ENCODE measurements at places on chromosomes 7 and 10. TPM values are rescaled to one million over a fixed set of nuclear protein-coding genes. Genes with fewer than 3 reads are reported as not detected.

DNA sequence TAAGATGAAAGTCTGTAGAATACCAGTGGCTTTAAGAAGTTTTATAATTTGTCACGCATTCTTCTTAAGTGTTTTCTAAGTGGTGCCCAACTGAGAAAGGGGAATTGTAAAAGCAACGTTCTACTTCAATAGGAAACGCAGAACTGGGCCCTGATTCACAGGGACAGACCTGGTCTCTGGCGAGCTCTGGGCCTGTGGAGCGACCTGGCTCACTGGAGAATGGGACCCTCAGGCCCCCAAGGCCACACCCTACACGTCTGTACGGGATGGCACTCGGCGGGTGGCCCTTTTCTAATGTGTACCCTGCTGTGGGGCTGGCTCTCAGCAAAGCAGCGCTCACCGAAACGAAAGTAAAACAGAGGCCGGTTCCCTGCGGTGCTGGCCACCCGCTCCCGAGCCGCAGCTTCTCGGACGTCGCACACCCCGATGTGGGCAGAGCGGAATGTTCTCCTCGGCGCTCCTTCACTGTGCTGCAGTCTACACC, 205.0 kb downstream of the DIP2C start:
- DNase-seq = no peak

GRCh38 chr7:112970771-112971170, 115.9 kb downstream of the GPR85 start:
- DNase-seq = no peak

GRCh38 chr7:71618278-71618677, 486.3 kb downstream of the GALNT17 start:
- DNase-seq = no peak

Gene CPXM2
- total RNA-seq = 4.6 TPM

- DNase-seq = no peak
Observed at GRCh38 chr10:71355886-71356285, 36.8 kb downstream of the SLC29A3 start.

- DNase-seq = no peak
Observed at GRCh38 chr10:83214136-83214535, 925.2 kb upstream of the GHITM start.

Gene OR6V1
- not detected for total RNA-seq

DNA sequence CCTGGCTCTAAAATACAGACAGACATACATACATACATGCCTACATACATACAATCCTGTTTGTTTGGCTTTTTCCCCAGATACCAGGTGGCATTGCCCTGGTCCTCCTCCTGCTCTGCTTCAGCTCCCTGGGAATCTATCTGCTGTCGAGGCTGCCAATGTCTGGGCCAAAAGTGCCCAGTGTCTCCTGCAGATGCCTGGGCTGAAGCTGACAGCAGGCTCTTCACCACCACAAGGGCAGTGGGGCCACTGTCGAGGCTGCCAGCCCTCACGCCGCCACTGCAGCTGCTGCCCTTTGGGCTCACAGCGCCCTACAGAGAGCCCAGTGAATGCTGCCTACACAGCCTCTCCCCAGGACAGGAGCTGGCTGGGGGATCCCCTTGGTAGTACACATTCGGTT, 18.0 kb upstream of the STN1 start:
- no peak for DNase-seq

DNA sequence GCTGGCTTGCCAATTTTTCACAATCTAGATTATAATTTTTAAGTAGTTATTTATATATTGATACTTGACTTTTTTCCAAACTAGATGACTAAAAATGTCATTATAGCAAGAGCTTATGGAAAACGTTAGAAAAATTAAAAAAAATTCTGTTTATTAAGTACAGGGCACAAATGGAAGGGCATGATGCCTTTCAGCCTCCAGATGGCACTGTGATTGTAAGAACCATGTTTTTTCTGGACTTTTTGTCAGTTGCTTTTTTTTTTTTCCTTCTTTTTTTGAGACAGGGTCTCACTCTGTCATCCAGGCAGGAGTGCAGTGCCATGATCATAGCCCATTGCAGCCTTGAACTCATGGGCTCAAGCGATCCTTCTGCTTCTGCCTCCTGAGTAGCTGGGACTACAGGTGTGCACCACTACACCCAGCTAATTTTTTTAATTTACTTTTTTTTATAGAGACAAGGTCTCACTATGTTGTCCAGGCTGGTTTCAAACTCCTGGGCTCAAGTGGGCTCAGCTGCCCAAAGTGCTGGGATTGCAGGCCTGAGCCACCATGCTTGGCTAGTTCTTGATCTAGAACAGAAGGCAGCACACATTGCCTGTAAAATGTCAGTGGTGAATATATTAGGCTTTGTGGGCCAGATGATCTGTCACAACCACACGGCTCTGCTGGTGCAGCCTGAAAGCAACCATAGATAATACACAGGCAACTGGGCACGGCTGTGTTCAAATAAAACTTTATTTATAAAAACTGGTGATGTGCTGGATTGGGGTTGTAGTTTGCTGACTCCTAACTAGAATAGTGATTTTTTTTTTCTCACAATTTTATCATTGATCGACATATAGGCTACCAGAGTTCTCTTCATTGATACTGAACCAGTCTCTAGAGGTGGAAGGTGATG, 27.4 kb downstream of the UCMA start:
- no peak for DNase-seq

DNA sequence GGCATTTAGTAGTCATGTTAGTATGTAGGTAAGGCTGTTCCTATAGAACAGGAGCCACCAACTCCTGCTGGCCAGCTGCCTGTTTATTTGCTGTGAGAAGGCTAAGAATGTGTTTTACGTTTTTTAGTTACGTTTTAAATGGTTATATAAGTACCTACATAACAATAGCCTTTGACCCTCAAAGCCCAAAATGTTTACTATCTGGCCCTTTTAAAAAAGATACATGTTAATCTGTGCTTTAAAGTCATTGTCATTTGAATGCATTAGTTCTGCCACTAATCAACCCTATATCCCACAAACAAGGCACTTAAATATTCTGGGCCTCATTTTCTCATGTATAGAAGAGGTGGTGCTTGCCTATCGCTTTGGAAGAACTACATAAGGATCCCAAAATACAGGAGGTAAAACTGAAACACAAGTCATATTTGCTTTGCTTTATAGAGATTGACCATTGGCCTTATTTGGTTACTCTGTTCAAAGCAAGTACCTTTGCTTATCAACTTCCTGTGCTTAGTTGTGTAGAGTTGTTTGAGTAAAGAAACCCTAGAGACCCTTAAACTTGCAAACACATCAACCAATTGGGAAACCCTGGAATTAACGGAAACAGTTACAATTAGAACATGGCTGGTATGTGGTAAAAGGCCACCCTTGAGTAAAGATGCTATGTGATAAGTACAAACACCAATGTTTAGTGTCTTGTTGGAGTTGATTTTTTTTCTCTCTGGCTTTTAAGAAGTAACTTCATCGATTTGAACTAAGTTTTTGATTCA, 25.9 kb downstream of the TIMM23 start:
- no peak for DNase-seq

Gene CASTOR2
- total RNA-seq = 31.3 TPM

GRCh38 chr10:42491001-42491592, 147.3 kb downstream of the ZNF33B start:
- DNase-seq = no peak

DNA sequence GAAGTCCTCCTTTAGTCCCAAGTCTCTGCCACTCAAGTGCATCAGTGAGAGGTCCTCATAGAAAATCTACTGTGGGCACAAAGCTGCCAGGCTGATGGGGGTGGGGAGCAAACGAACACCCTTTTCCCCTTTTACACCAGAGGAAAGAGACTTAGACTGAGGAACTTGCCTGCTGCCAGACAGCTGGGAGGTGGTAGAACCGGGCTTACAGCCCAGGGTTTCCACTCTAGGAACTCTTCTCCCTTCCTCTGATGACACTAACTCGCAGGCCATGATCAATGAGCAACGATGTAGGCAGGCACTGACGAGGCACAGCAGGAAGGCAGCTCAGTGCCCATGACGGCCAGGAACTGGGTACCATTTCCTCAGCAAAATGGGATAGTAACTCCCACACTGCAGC, 11.0 kb upstream of the SH2D4B start:
- DNase-seq = no peak

DNA sequence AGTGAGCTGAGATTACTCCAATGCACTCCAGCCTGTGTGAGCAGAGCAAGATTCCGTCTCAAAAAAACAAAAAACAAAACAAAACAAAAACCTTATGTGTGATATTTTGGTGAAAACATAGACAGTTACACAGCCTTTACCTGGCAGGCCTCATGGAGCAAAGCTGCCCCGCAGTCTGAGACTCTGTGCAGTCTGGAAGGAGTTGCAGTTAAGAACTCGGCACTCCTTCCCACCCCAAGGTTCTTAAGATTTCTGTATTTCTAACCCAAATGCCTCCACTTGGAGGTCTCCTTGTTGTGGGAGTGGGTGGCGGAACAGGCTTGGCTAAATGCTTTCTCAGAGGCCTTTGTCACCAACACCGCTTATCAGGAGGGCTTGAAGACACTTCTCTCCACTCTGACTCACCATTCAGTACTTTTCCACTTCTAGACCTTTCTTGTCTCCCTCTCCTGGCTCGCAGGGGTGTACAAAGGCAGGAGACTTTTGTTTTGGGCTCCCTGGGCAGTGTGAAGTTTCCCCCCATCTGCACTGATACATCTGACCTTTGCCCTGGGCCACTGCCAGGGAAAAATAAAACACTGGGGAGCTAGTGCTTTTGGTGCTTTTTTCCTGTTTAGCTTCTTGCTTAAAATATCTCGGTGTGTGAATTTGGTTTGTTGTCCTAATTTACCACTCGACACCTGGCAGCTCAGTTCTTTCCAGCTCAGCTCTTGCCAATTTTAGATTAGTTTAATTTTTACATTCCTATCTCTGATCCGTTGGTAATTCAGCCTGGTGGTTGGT, 51.3 kb upstream of the MAGI2 start:
- DNase-seq = no peak

Gene THSD7A
- 1.5 TPM for total RNA-seq

Gene CYP3A5
- not detected for total RNA-seq

Gene MOGAT3
- not detected for total RNA-seq

Gene IRF5
- 3.3 TPM for total RNA-seq

GRCh38 chr10:12406764-12407400, 57.5 kb downstream of the CAMK1D start:
- no peak for DNase-seq

Gene PRKAG2
- 122 TPM for total RNA-seq

- DNase-seq = no peak
Observed at GRCh38 chr10:58982470-58983239, 193.8 kb upstream of the PHYHIPL start.

GRCh38 chr7:159030490-159031134, 114.1 kb downstream of the VIPR2 start:
- no peak for DNase-seq

Gene CUBN
- 0.92 TPM for total RNA-seq

Gene SLC26A5
- total RNA-seq = not detected

Gene SEMA3A
- 1.7 TPM for total RNA-seq

- DNase-seq = no peak
Observed at GRCh38 chr10:6689036-6689435, 109.0 kb upstream of the PRKCQ start.

- DNase-seq = no peak
Observed at GRCh38 chr7:117888627-117889026, 15.4 kb upstream of the CTTNBP2 start.

DNA sequence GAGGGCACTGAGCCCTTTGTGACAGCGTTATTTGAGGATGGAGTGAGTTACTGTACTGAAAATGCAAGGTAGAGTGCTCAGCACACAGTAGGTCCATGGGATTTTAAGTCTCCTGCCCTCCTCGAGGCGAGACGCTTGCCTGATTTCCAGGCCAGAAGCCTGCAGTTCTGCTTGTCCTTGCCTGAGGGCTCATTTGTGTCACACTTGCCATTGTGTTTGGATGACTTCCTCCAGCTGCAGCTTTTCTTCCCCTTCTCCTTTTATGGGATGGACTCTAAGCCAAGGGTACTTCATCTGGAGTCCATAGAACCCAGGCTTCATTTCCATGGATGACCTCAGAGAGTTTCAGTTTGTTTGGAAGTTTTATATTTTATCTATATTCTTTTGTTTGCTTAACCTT, 304.2 kb upstream of the BMPER start:
- no peak for DNase-seq

DNA sequence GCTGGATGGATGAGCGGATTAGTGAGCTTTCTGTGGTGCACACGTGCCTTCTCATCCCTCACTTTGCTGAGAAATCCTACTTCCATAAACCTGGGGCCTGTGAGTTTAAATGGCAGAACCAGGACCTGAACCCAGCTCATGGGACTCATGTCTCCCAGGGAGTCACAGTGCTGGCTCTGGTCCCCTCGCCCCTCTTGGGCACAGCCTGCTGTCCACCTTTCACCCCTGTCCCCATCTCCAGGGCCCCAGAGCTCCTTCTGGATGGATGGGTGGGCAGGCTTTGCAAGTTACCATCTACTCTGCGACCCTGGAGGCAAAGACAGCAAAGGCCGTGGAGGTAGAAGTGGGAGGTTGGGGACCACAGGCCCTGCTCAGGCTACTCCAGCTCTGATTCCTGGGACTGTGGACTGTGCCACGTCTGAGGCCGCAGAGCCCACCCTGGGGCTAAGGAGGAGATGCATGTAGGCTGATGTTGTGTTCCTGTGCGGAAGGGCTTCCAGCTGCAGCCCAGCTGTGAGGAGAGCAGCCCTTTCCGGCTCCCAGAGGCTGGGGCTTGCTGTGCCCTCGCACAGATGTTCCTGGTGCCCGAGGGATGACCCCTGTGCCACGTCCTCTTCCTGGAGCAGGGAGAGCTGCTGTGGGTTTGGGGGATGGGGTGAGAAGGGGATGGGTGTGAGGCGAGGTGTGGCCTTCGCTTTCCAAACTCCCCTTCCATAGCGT, 40.3 kb downstream of the PRF1 start:
- DNase-seq = peak; percentile 57
